ENCODE measurements at places on chromosomes 3 and 15.

- no peak for DNase-seq
Observed at GRCh38 chr3:84074767-84075166, 884.0 kb upstream of the CADM2 start.

- DNase-seq: no peak
Observed at GRCh38 chr15:77009176-77009575, 14.2 kb downstream of the PSTPIP1 start.

GRCh38 chr3:136602818-136603217 is 149.4 kb downstream of the STAG1 start:
- no peak for DNase-seq

GRCh38 chr3:16207031-16207430 is 32.6 kb downstream of the GALNT15 start:
- DNase-seq: no peak

- DNase-seq: no peak
Observed at GRCh38 chr3:23035927-23036640, 167.0 kb upstream of the UBE2E2 start.

DNA sequence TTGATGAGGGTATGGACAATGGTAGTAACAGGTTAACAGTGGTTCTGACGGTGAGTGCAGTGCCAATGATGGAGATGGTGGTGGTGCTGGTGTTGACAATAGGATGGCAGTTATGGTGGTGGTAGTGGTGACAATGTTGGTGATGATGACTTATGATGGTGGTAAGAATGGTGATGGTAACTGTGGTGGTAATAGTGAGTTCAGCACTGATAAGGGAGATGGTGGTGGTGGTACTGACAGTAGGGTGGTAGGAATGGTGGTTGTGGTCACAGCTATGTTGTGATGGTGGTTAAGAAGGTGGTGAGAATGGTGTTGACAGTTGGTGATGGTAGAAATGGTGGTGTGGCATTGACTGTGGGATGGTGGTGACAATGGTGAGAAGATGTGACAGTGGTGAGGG is 13.4 kb upstream of the INSYN1 start:
- no peak for DNase-seq

DNA sequence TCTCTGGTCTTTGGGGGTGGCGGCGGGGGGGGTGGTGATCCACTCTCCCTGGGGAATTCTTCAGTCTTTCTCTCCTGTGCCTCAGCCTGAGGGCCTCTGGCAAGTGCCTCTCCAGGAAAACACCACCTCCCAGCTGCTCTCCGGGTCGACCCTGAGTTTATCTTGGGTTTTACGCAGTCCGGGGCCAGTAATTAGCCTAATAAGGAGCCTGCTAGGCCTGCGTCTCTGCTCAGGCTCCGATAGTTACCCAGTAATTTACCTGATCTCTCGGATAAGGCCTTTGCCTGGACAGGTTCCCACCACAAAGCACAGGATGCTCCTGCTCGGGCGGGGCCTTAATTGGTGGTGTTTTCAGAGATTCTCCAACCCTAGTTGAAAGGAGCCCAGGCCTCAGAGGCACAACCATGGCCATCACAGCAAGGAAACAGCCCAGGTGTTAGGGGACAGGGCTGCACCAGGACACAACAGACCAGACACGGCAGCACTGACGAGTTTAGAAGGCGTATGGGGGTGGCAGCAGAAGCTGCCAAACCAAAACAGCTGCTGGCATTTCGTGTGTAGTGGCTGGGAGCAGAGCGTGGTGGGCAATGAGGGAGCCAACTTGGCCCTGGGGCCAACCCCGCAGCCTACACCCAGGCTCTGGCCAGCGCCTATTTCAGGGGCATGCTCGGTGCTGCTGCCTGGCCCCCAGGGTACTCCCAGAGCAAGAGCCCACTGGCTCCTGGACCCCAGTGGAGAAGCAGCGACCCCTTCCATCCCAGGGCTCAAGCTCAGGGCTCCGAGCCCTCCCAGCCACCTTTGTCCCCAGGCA is 71.4 kb downstream of the KLF13 start:
- DNase-seq: no peak

DNA sequence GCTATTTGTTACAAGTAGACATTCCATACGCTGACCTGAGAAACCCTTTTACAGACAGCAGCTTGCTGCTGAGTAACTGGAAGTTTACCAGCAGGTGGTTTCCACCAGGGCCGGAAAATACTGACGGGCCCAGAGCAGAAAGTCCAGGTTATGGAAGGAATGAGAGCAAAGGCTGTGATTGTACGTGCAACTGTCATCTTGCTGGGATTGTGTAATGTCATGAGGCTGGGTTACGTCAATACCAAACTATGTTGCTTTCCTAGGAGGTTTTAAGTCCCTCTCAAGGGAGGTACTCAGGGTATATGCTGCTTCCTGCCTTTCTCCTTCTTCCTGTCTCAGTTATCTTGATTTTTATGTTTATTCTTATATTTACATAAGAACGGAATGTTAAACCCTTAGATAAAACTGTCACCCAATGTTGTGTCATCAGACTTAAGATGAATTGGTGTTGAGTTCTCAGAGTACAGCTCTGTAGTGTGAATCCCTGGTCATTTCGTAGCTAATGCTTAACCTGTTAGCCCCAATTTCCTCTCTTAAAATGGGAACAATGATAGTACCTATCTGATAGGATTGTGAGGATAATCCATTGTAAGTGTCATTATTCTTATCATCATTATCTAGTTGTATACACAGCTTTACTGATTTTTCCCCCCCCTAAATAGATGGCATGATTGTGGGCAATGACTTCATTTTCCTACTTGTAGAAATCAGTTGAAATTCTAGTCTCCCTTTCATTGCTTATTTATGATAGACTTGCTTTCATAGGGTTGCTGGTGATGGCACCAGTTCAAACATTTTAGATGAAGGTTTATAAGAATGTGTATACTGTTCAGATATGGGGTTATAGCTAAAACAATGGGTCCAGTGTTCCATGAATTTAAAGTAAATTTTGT is 101.4 kb downstream of the FNDC3B start:
- peak; percentile 16 for DNase-seq

DNA sequence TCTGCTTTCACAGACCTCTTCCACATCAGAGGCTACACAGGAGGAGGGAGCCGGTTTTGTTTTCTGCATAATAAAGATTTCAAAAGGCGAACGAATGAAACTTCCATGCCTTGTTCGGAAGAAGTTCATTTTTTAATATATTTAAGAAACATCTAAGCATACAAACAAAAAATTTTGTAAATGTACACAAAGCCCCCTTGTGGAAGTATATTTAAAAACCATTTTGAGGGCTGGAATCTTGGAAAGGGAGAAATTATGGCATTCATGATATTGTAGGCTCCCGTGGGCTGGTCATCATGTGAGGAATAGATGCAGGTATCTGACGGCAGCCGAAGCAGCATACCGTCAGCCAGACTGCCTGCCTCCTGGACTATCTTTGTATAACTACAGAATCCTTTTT is 90.4 kb downstream of the MECOM start:
- no peak for DNase-seq

DNA sequence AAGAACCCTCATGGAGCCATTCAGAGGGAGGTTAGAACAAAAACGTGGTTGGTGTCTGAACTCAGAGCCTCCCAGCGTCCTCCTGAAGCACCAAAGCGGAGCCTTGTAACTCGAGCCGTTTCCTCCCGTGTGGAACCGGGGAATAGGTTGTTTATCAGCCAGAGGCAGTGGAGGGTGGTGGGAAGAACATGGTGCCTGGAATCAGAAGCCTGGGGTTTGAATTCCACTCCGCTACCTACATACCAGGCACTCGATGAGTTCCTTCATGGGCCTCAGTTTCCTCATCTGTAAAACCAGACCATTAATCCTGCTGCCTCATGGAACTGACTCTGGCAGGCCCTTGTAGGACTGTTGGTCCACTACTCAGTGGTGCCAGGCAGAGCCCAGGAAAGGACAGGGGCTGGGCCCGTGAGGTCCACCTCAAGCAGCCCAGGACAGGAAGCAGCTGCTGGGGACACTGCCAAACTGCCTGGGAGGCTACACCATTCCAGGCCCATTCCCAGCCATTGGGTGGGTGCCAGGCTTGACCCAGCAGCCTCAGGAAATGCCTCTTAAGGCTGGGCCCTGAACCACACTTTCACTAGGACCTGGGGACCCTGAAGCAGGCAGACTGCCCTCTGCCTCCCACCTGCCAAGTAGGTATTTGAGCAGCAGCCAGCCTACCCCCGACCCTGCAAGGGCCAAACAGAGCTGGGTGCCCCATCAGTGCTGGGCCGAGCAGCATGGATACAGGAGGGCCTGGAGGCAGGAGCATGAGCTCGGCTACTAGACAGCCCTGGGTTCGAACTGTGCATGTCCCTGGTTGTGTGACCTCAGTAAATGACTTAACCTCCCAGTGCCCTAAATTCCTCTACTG is 33.4 kb downstream of the PRKCD start:
- no peak for DNase-seq

- no peak for DNase-seq
Observed at GRCh38 chr3:188756241-188756640, 415.5 kb upstream of the TPRG1 start.

DNA sequence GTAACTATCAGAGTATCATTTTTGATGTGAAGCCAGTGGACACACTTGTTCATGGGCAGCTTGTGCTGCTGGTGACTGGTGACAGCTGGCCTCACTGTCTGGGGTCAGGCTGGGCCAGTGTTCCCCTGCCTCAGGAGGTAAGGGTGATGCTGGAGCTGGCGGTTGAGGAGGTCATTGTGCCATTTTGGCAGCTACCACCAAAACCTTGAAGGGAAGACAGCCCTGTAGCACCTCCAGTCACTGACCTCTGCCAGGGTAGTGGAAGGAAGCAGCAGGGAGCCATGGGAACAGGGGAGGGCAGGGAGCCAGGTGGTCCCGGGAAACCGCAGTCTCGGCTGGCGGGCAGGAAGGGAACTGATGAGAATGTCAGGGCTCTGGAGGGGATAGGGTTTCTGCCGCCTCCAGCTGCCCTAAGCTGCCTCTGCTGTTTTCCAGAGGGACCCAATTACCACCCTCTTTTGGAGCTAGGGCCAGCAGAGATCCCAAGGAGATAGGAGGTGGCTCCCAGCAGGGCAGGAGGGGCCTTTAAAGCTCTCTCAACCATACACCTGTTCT is 24.8 kb downstream of the FOXL2NB start:
- no peak for DNase-seq

GRCh38 chr3:139870000-139870675 is 64.8 kb upstream of the CLSTN2 start:
- no peak for DNase-seq

DNA sequence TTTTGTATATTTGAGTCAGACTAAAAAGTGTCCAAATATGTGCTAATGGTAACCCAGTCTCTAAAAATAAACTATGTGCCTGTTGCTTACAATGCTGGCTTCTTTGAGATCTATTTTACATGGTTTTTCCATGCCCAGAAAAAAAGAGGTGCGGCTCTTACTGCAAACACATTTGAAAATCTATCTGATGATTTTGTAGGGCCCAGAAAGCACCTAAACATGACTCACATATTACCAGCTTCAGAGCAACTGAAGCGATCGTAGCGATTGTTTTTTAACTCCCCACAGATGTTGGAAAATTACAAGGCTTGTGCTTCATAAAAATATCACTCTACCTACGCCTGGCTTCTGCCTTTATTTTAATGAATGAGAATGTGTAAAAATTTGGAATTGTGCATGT is 53.5 kb downstream of the SUCNR1 start:
- no peak for DNase-seq

DNA sequence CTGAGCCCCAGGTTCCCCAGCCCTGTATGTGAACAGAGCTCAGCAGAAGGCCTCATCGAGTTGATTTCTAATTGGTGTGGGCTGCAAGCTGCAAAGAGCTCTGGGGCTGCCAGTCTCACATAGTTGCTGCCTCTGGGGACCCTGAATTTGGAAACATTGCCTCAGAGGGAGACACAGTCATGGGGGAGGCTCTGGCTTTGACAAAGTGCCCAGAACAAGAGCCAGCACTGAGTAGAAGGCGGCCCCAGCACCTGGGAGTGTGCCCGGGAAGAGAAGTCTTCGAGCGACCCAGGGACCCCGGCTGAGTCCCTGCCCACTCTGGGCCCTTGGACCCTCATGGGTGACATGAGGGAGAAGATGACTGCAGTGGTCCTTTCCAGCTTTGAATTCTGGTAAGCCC is 7.3 kb downstream of the NTRK3 start:
- DNase-seq: no peak

DNA sequence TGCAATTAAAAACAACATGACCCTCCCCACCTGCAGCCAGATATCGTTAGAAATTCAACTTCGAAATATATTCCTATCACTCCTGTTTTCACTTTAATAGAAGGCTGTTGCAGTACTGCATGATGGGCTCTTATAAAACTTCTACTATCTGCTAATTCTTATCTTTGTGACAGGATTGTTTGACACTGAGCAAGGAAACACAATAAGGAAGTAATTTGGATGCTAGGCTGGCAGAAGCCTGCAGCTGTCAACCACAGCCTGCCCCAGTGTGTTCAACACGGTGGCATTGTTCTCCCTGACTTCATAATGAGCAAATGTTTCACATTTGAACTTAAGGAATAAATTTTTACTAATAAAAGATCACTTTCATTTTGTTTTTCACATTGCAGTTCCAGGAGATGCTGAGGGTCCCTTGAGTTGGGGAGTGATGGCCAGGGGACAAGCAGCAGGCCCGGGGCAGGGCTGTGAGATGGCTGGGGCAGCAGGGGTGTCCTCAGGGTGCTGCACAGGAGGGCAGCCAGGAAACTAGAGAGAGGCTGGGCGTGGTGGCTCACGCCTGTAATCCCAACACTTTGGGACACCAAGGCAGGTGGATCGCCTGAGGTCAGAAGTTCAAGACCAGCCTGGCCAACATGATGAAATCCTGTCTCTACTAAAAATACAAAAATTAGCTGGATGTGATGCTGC is 64.8 kb upstream of the SEC61A1 start:
- no peak for DNase-seq

- peak; percentile 72 for DNase-seq
Observed at GRCh38 chr3:69197922-69198530, 75.6 kb upstream of the LMOD3 start.

- no peak for DNase-seq
Observed at GRCh38 chr3:129974833-129975704, 549 bp downstream of the TRH start.

DNA sequence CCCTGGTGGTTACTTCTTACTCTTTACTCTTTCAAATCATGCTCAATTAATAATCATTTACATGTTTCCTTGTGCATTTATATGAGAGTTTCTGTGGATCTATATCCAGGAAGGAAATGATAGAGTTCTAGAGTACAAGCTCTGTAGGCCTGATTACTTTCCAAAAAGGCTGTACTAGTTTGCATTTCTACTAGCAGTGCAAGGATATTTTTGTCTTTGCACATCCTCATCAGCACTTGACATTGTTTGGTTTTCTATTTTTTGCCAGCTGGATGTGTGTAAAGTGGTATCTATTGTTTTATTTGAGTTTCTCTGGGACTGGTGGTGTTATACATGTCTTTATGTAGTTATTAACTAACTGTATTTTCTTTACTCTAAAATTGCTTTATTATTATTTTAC is 19.6 kb upstream of the SLC7A14 start:
- DNase-seq: no peak

DNA sequence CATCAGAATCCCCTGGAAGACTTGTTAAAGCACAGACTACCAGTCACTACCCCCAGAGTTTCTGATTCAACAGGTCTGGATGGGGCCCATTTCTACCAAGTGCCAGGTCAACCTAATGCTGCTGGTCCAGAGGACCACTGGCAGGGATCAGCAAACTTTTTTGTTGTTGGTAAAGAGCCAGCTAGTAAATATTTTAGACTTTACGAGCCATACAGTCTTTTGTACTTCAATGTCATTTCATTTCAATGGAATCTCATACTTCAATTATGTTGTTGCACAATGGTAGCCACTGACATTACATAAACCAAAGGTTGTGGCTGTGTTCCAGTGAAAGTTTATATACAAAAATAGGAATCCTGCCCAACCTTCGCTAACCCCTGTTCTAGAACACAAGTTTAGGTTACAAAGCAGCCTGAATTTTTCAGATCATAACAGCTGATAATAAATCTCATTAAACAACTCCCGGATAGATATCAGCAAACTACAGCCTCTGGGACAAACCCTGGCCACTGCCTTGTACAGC is 28.7 kb downstream of the ULK4 start:
- no peak for DNase-seq

Data from stimulated activated CD4-positive, alpha-beta T cell treated with anti-CD3 and anti-CD28 coated beads, Interleukin-1b, Interleukin-23, amount 100 ng/mL, for 48 hours (primary cell).